ENCODE measurements at places on chromosomes 6 and 20.

- DNase-seq: no peak
Measured at GRCh38 chr6:140001821-140002341, 627.4 kb upstream of the CITED2 start.

GRCh38 chr20:49479785-49480184 lies 2.7 kb downstream of the KCNB1 start:
- no peak for DNase-seq

GRCh38 chr20:45080867-45081624 lies 19.9 kb downstream of the KCNS1 start:
- no peak for DNase-seq

DNA sequence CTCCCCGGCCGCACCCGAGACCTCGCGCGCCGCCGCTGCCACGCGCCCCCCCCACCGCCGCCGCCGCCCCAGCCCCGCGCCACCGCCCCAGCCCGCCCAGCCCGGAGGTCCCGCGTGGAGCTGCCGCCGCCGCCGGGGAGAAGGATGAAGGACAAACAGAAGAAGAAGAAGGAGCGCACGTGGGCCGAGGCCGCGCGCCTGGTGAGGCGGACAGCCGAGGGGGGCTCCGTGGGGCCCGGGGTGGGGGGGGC lies 426 bp downstream of the ASXL1 start:
- peak; percentile 67 for DNase-seq

- no peak for DNase-seq
Measured at GRCh38 chr6:75524322-75524972, 30.8 kb upstream of the FILIP1 start.

DNA sequence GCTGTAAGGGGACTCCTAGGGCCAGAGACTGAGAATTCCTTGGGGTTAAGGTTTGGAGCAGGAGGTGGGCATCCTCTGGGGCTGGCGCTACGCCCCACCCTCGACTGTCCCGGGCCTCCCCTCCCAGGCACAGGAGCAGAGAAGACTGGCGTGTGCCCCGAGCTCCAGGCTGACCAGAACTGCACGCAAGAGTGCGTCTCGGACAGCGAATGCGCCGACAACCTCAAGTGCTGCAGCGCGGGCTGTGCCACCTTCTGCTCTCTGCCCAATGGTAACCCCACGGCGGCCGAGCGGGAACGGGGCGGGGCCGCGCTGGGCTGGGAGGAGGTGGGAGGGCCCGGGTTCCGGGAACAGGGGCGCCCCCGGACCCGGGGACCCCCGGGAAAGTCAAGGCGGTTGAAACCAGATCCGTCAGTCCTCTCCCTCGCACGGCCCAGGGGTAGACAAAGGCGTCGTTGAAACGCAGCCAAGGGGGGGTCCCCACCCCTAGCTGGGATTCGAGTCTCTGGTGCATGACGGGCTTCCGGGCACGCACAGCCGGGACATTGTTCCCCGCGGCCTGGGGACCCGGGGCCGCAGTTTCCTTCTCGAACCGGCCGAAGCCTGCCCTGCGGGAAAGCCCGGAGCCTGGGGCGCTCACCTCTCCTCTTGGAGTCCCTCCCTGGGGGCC lies 844 bp downstream of the WFDC2 start:
- no peak for DNase-seq

- no peak for DNase-seq
Measured at GRCh38 chr6:109896341-109896740, 81.8 kb upstream of the GPR6 start.

DNA sequence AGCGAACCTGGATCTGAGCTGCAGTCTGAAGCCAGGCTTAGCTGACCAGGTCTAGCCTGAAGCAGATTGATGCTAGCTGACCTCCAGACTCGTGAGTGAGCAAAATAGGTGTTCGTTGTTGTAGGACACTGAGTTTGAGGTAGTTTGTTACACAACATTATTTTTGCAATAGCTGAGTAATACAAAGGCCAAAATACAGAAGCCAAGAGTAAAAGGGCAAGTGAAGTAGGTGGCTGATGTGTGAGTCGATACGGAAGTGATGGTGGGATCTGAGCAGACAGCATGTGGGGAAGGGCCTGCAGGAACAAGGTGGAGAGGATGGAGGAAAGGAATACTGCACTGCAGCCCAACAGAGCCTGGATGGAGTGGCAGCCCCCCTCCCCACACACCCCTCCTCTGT lies 8.5 kb upstream of the SPATS1 start:
- DNase-seq: no peak

GRCh38 chr6:113339209-113339608 lies 517.9 kb upstream of the MARCKS start:
- no peak for DNase-seq

DNA sequence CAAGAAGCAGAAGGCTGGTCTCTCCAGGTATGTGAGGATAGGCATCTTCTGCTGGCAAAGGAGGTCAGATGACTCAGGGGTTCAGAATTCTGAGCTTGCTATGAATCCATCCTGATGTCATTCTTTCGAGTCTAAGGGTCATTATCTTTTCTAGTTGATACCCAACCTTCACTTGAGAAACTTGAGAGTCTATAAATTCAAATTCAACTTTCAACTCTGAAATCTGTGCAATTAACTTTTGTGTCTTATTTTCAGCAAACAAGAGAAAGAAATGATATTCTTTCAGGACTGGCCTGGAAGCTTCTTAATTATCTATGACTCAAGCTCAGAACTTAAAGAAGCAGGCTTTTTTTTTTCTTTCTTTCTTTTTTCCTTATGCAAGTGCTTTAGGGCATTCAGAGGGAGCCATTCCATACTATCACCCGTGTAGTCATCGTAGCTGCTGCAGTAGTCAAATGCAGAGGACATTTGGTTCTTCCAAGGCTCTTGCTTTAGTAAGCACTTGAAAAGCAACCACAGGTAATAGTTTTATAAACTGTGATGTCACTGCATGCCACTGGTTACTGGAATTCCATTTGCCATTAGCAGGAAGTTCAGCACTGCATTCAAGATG lies 93.0 kb downstream of the ADTRP start:
- no peak for DNase-seq

- no peak for DNase-seq
Measured at GRCh38 chr6:167097770-167098169, 25.1 kb upstream of the CCR6 start.

DNA sequence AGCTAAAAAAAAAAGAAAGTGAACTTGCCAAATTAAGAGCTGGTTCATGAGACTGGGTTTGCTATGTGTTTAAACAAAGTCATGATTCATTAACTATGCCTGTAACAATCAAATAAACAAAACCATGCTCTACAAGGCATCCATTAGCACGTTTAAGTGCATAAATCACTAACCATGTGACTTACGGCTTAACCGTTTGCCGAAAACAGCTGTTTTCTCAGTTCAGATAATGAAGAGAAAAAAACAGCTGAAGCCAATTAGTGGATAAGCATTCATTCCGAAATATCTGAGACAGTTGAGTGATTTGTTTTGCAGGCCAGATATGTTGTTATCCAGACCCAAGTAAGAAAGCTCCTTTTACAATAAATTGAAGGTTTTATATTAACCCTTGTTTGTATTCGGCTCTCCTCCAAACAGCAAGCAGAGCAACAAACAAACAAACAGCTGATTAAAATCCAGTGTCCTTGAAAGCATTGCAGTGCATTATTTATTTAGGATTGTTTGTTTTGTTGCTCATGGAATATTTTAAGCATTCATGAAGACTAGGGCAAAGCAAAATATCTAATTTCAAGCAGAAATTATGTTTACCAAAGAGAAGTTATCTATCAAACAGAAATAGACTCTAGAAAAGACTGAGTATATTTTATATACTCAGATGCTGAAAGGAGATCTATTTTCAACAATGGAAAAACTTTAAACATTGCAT lies 343.5 kb downstream of the RFPL4B start:
- no peak for DNase-seq

GRCh38 chr20:62123450-62124118 lies 1.3 kb downstream of the LSM14B start:
- no peak for DNase-seq

Measured in bone marrow (tissue), 2 donors.